SHP77 (cell line): ENCODE measurements at places on chromosomes 12 and 14.

GRCh38 chr14:67694791-67695393, 672 bp downstream of the RDH11 start:
- peak; percentile 80 for DNase-seq

DNA sequence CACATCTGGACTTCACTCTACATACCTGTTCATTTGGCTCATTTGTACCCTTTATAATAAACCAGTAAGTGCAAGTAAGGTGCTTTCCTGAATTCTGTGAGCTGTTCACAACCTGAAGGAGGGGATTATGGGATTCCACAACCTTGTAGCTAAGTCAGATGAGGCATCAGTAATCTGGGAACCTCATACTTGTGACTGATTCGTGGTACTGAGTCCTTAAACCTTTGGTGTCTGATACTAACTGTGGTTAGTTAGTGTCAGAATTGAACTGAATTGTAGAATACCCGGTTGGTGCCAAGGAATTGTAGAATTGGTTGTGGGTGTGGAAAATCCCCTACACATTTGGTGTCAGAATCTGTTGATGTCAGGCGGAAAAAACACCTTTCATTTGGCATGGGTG, 83.4 kb downstream of the TMX1 start:
- DNase-seq, result no peak

- DNase-seq, result no peak
These were observed 745.5 kb downstream of the TMTC2 start for GRCh38 chr12:83432176-83432719.

DNA sequence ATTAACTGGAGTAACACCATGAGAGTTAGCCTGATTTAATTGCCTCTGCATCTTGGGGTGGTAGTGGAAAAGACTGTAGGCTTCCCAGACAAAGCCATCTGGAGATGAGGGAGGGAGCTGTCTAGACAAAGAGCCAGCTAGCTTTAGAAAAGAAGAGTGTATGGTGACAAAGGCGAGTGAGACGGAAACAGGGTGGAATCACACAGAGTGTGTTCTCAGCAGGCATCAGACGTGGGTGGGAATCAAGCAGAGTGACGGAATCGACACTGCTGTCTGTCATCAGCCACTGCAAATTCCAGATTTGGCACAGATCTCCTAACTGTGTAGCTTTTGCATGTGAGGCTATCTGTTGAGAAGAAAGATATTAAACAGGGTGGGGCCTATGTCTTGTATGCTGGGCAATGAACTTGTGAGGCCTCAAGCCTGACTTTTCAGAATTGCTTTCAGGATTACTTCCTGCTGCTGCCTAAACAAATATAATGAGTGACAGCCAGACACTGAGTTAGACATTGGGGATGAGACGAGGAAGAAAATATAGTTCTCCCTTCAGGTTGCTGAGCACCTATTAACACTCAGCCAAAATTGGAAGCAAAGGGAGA, 236.5 kb upstream of the GRIP1 start:
- DNase-seq, result no peak

GRCh38 chr12:57109207-57110103, 1.7 kb downstream of the STAT6 start:
- no peak for DNase-seq

DNA sequence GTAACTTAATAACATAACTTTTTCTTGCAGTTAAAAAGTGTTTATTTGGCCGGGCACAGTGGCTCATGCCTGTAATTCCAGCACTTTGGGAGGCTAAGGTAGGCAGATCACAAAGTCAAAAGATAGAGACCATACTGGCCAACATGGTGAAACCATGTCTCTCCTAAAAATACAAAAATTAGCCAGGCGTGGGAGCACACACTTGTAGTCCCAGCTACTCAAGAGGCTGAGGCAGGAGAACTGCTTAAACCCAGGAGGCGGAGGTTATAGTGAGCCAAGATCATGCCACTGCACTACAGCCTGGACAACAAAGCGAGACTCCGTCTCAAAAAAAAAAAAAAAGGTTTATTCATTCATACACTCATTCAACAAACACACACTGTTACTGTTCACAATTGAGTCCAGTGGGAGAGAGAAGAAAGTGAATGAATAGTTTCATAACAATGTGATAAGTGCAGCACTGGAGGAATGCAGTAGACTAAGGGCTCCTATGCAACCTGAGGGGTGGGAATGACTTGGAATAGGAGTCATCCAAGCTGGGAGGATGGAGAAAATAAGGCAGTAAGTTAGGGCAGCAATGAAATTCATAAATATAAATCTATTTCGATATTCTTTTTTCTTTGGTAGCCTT, 19.8 kb downstream of the DAD1 start:
- DNase-seq, result no peak

- no peak for DNase-seq
These were observed 76.6 kb upstream of the OSBPL8 start for GRCh38 chr12:76636121-76636692.

GRCh38 chr14:77059276-77059915, 30.9 kb upstream of the IRF2BPL start:
- DNase-seq, result peak; percentile 82

DNA sequence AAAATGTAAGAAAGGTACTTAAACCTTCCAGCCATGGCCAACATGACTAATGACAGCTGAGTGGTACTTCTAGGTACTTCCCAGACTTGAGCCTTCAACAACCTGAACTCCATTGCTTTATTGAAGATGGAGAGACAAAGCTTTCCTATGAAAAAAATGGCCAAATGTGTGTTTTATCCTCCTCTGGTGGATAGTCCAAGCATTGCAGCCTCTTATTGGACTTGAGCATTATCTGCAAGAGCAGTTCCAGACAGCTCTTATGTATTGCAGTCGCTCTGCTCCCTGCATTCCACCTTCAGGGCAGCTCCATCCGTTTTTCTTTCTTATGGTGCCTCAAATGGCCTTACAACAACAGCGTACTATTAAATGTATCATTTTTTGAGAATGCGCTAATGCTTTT, 588.2 kb downstream of the NRXN3 start:
- peak; percentile 25 for DNase-seq

DNA sequence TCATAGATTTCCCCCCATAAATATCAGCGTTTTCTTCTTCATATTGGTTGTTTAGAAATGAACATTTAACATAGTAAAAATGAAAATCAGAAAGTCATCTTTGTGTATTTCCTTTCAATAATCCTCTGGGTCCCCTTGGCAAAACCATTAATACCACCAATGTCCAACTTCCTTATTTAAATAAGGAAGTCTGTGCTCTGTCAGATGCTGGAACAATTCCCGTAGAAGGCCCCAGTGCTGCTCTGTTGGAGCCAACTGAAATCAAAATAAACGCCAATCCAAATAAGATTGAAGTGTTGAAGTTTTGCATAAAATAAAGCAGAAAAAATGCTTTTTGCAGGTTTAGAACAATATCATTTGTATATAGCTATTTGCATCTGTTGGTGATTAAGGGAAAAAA, 93.1 kb downstream of the PPM1H start:
- DNase-seq, result no peak

GRCh38 chr12:6584293-6584692, 16.2 kb upstream of the NOP2 start:
- no peak for DNase-seq

GRCh38 chr12:20865873-20866272, 55.4 kb downstream of the SLCO1B3 start:
- peak; percentile 50 for DNase-seq

DNA sequence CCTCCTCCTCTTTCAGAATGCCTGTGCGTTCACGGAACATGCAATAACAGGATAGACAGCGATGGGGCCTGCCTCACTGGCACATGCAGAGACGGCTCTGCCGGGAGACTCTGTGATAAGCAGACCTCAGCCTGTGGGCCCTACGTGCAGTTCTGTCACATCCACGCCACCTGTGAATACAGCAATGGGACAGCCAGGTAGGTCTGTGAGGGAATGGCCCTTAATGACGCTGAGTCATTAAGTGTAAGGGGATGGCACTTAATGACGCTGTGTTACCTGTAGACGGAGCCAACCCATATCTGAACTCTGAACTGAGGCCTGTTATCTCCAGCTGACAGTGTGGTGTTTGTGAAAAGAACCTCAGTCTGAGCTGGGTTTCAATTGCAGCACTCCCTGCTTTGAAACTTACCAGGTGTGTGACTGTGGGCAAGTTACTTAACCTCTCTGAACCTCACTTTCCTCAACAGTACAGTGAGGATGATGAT, 86.9 kb downstream of the STAB2 start:
- DNase-seq, result no peak

DNA sequence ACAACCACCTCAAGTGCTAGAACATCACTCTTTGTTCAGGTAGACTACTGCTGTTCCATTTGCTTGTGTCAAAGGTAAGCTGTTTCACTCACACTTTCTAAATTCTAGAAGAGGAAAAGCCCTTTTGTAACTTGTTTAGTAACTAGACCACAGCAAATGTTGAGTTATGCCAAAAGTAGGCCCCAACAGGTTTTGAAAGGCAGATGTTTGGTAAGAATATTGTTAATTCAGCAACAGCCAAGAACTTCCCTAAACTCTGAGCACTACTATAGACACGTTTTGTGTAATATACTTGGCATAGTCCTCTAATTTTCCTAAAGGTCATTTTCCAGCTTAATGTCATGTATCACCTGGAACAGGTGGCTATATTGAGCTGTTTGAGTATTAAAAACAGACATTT, 79.0 kb downstream of the DCAF5 start:
- DNase-seq, result no peak

- peak; percentile 77 for DNase-seq
These were observed 5.8 kb downstream of the WSB2 start for GRCh38 chr12:118055144-118055557.

DNA sequence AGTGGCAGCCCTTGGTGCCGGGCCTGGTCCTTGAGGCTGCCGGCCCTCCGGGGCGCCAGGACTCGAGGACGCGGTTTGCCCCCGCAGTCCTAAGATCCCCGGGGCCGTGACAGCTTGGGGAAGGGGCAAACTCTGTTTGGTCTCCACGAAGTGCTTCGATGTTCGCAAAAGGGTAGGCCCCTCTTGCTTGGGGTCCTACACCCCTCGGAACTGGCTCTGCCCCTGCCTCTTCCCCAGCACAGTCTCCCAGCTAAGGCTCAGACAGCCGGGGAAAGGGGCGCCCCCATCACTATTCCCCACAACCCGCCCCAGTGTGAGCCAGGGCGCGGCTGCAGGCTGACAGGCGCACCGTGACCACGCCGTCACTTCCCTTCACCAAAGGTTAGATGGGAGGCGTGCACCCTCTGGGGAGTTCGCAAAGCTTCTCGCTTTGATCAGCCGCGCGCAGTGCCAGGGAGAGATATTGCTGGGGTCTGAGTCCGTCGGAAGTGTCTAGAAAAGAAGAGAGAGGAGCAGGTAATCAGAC, 7.2 kb upstream of the OTX2 start:
- DNase-seq, result no peak

DNA sequence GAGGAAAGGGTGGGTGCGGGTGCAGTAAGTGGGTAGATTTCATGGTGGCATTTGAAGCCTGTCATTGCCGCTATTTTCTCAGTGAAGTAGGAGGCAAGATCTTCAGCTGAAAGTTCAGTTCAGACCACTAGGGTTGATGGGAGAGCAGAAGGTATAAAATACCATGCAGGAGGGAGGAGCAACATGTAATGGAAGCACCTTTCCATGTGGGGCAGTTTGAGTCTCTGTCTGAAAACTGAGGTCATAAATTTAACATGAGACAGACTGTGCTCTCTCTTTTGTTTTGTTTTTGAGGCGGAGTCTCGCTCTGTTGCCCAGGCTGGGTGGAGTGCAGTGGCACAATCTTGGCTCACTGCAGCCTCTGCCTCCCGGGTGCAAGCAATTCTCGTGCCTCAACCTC, 22.7 kb downstream of the LRRC74A start:
- no peak for DNase-seq

DNA sequence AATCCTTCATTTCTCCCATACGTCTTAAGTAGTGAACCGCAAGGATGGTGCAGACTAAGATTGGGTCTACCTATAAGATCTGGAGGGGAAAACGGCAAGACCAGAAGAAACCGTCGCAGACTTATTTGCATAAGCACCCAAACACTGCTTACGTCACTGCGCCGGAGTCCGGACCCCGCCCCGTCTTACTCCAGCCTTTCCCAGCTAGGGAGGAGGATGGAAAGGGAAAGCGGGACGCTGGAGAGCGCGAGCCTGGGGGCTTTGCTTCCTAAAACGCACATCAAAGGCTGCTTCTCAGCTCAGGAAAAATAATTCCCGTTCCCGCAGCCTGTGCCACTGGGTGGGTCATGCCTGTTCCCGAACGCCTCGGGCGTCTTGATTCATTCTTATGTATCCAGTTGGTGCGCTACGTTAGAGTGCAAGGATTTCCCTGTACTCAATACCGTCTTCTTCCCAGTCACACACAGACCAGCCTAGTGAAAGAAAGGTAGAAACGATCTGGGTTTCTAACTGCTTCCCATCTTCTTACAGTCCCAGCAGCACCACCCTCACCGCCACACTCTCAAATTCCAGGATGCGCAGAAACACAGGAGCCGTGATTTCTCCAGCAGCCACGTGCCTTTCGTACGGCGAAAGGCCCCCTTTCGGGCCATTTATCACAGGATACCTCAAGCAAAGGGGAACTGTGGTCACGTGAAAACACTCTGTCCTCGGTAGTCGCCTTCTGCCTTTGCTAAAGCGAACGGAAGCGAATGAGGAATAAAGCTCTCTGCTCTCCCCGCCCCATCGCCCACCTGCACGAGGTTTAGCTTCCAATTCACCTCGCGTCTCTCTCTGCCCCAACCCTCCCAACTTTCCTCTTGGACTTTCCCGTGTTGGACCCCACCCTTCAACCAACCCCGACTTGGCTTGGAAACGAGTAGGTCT, 1.1 kb downstream of the SLC6A15 start:
- DNase-seq, result peak; percentile 81

DNA sequence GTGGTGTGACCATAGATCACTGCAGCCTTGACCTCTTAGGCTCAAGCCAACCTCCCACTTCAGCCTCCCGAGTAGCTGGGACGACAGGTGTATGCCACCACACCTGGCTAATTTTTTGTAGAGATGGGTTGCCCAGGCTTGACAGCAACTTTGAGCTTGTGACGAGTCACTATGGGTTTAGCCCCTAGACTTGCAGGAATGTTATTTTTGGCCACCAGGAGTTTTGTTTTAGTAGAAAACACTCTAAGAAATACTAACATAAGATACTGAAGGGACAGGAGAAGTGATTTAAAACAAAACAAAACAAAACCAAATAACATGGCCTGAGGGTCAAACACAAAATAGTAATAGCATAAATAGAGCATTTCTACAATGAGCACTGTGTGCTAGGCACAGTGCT, 26.4 kb downstream of the SETD3 start:
- no peak for DNase-seq

- peak; percentile 18 for DNase-seq
These were observed 815 bp downstream of the C1RL start for GRCh38 chr12:7108003-7108795.

- DNase-seq, result no peak
These were observed 170.6 kb upstream of the STXBP6 start for GRCh38 chr14:25220514-25220913.
